Stimulated activated CD8-positive, alpha-beta memory T cell treated with anti-CD3 and anti-CD28 coated beads, Interleukin-7, amount 100 ng/mL, for 1 hour (primary cell): ENCODE measurements at places on chromosomes 11 and 22.

DNA sequence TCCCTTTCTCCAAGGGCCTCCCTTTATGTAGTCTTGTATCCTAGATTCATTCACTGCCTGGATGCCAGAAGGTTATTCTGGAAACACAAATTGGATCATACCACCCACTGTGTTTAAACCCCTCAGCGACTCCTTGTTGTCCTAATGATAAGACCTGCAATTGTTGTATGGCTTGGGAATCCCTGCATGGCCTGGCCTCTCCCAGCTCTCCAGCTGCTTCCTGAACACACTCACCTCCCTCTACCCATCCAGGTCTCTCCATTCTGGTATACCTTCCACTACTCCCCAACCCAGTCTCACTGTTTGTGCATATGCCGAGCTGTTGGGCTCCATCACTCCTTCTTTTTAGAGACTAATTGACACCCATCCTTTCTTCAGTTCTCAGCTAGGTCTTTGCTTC, 124.3 kb upstream of the ALX4 start:
- no peak for DNase-seq

DNA sequence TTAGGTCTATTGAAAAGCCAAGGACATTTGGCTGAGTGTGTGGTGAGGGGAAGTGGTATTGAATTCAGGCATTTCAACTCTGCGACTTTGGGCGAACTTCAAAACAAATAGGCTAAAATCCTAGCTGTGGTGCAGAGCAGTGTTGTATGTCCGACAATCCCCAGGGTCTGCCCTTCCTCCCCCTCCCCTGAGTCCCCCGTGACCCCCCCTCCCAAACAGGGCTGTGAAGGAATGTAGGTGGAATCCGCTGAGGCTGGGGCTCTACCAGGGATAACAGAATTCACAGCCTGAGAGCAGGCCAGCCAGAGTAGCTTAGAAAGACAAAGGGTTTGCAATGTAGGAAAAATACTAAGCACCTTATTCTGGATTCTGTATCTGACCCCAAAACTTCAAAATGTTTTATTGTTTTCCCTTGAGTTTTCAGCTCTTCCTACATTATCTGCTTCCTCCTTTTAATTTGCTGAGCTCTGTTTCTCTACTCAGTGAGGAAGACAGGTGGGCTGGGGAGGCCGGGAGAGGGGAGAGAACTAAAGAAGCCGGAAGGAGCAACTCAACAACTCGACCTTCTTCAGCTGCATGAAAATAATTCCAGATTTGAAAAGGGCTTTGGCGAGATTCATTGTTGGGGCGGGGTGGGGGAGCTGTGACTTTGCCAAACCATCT, 315.2 kb downstream of the BLID start:
- DNase-seq = no peak

DNA sequence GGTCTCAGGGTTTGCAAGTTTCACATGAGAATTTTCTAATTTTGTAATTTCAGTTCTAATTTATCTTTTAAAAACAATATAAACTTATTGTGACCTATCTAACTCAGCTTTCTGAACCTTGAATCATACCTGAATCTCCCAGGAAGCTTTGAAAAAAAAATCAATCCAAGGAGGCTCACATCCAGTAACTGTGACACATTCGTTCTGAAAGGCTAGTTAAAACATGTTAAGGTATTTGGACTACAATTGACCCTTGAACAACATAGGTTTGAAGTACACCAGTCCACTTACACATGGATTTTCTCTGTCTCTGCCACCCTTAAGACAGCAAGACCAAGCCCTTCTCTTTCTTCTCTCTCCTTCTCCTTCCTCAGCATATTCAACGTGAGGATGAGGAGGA, 40.0 kb downstream of the DDI1 start:
- no peak for DNase-seq

DNA sequence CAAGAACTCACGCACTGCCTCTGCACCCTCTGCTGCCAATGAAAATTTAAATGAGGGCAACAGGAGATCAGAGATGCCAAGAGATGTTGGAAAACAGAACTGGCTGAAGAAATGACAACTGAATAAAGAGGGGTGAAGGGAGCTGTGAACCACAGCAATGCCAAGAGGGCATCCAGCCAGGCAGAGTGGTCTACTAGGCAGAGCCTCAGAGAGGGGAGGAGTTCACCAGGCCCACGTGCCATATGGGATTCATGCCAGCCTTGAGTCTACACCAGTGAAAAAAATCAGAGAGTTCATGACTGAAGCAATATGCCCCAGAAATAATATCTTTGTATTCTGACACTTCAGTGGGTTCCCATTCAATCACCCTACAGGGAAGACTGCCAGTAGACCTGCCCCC, 4.4 kb downstream of the APOL2 start:
- no peak for DNase-seq

- no peak for DNase-seq
Observed at GRCh38 chr11:47392546-47393162, 14.3 kb upstream of the SPI1 start.

DNA sequence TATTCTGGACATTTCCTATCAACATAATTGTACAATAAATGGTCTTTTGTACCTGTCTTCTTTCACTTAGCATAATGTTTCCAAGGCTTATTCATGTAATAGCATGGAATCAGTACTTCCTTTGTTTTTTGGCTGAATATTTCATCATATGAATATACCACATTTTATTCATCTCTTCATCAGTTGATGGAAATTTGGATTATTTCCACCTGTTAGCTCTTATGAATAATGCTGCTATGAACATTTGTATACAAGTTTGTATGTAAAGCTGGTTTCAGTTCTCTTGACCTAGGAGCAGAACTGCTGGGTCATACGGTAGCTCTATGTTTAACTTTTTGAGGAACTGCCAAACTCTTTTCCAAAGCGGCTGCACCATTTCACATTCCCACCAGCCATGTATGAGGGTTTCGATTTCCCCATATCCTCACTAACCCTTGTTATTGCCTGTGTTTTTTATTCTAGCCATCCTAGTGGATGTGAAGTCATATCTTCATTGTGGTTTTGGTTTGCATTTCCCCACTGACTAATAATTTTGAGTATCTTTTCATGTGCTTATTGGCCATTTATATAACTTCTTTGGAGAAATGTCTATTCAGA, 20.9 kb downstream of the EXT2 start:
- no peak for DNase-seq

DNA sequence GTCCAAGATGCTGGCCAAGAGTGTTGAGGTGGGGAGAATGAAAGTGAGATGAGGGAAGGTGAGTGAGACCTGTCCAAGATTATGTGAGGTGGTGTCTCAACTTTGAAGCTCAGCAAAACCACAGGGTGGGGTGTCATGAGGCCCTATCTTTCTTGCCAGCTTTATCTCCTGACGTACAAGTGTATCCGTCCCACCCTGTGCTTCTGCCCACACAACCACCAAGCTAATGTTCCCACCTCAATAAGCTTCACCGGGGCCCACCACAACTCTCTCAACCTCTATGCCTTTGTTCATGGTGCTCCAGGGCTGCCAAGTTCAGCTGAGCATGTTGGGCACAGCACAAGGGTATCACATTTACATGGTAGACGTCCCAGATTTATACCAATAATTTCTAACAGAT, 7.1 kb upstream of the TPST2 start:
- no peak for DNase-seq

- no peak for DNase-seq
Observed at GRCh38 chr22:38871360-38872171, 450 bp downstream of the CBX6 start.
